ENCODE measurements at places on chromosomes 2 and 18.

DNA sequence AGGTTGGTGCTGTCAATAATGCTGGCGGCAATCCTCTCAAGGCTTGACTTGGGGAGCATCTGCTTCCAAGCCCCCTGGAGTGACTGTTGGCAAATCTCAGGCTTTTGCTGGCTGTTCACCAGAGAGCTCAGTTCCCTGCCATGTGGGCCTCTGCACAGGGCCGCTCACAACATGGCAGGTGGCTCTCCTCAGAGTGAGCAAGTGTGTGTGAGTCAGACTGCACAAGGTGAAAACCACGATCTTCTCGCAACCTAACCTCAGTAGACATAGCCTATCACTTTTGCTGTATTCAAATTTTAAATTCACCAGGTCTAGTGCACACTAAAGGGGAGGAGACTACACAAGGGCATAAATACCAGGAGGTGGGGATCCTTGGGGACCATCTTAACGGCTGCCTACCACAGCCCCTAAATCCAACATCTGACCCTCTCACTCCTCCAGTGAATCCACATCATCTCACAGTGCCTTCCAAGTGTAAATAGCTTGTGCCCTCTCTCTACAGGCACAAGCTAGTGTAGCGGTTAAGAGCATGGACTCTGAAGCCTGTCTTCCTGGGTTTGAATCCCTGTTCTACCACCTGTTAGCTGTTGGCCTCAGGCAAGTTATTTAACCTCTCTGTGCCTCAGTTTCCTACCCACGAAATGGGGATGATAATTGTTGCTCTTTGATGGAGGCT, 187.7 kb upstream of the CXCR4 start:
- peak; percentile 8 for DNase-seq

- peak; percentile 25 for DNase-seq
Measured at GRCh38 chr2:231780123-231780908, 766 bp downstream of the PDE6D start.

DNA sequence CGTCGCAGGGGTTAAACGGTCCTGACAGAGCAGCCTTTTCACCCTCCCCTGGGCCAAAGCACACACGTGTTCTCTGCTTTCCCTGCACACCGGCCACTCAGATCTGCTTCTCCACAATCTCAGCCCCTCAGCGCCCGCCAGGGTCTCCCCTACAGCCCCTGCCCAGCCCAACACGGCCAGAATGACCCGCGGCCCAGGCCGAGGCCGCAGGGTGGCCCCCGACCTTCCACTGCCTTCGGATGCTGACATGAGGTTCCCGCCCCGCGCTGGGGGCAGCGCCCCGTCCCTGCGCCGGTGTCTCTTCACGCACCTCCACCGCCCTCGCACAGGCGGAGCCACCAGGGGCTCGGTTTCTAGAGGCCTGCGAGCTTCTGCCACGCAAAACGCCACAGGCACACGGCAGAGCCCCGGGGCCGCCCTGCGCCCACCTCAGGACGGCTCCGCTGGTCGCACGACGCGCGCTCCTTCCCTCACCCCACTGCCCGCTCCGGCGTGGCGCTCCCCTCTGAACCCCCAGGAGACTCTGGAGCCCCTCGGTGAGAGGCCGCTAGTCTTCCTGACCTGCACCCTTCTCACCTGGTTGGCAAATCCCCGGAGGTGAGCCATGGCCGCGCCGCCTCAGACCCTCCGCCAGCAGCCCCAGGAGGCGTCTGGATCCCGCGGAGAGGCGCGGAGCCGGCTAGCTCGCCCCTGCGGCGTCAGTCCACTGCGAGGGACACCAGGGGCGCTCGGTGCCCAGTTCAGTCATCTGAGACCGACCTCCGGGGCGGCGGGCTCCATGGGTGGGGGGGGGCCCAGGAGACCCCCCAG, 749 bp downstream of the STK25 start:
- DNase-seq = peak; percentile 49

DNA sequence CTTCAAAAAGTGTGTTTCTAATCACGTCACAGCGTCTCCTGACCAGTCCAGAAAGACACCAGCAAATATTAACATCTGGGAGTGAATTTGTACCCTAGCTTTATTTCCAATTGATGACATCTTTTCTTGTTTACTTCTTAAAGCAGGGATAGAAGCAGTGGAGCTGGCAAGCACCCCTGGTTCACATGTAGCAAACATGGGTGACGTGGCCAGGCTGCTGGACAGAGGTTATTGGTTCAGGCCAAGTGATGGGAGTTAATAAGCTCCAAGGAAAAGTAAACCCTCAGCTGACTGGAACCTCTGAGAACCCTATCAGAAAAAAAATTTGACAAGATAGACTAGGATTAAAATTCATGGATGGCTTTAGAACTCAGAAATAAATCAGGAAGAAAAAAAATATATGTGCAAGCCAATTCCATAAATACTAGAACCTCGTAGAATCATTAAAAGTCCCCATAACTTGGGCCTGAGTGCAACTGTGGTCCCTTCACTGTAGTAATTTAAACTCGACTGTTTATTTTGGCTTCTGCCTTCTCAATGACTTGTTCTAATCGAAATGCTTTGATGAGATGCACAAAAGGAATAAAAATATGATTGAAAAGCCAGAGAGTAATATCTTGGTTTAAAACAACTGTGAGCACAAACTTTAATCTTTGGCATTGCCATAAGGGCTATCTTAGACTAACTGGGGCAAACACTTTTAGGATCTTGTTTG, 121.5 kb upstream of the CTAGE1 start:
- DNase-seq = no peak

- DNase-seq = no peak
Measured at GRCh38 chr2:240137596-240138253, 1.6 kb upstream of the COPS9 start.

DNA sequence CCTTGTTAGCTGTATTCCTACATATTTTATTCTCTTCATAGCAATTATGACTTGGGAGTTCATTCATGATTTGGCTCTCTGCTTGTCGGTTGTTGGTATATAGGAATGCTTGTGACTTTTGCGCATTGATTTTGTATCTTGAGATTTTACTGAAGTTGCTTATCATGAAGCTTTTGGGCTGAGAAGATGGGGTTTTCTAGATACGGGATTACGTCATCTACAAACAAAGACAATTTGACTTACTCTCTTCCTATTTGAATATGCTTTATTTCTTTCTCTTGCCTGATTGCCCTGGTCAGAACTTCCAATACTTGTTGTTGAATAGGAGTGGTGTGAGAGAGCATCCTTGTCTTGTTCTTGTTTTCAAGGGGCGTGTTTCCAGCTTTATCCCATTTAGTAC, 569.8 kb upstream of the NRXN1 start:
- no peak for DNase-seq

GRCh38 chr2:9535177-9535576, 20.5 kb downstream of the ADAM17 start:
- DNase-seq = no peak

DNA sequence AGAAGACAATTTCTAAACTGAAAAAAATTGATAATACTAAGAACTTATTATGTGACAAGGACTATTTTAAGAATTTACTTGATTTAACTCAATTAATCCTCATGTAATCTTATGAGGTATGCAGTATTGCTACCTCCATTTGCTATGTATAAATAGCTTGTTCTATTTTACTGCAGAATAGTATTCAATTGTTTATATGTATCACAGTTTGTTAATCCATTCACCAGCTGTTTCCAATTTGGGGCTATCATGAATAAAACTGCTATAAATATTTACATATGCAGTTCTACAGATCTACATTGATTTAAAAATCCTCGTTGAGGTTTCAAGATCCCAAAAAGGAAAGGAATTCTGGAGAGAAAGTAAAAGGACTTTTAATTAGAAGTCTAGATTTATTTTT, 54.8 kb upstream of the DOCK10 start:
- no peak for DNase-seq

DNA sequence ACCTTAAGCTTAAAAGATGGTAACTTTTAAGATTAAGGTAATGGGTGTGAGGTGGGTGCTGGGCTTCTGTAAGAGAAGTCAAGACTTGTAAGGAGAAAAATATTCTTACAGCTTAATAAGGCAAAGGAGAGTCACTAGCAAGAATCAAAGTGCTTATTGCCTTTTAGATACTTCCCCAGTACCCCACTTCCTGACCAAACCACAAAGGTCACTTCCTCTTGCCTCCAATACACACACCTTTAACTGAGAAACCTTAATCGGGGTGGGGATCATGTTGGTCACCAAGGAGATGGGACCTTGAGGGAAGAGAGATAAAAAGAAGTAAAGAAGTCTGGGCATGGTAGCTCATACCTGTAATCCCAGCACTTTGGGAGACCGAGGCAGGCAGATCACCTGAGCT, 10.6 kb upstream of the ATG16L1 start:
- peak; percentile 55 for DNase-seq

DNA sequence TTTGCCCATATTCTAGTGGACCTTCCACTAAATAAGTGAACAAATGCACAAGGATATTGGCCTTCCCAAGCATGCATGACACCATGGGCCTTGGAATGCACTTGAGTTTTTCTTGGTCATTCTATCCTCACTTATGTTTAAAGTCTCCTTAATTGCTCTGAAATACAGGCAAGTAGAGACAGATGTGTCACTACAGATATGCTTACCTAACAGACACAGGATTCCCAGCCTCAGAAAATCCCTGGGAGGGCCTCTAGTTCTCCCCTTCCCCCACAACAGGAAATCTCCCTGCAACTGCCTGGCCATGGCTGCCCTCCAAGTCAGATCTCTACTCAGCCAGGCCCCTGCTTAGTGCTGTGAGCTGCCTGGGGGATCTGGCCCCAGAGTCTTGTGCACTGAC, 445.2 kb downstream of the IRS1 start:
- DNase-seq = no peak

GRCh38 chr2:231707625-231707926, 749 bp upstream of the PTMA start:
- peak; percentile 46 for DNase-seq

DNA sequence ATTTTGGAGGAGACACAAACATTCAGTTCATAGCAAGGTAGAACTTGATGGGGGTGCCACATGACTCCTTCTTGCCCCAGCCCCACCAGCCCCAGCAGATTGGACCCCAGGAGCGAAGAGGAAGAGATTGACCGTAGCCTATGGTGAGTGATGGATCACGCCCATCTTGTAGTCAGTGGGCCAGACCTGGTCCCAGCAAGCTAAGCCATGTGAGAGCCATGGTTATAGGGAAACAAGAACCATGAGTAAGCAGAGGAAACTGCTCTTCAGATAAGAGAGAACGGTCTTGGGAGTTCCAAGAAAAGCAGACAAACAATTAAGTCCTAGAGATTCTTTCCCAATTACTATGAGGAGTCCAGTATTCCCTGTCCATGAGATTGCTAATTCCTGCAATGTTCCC, 4.6 kb upstream of the TCF4 start:
- DNase-seq = no peak

DNA sequence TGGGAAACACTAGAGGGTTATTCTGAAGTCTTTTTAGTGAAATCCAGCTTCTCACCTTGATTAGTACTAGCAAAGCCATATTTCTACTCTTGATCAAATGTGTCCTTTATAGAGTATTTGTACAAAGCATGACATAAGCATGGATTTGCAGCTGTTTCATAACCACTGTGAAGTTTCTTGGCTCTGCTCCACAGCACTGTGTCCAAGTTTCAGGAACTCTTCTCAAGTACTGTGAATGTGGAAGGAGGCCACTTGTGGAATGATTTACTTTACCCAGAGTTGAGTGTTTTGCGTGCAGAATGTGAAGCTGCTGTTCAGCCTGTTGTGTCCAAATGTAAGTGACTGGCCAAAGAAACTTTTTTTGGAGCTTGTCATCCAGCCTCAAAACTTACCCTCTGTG, 16.2 kb upstream of the MAPRE2 start:
- DNase-seq = no peak

DNA sequence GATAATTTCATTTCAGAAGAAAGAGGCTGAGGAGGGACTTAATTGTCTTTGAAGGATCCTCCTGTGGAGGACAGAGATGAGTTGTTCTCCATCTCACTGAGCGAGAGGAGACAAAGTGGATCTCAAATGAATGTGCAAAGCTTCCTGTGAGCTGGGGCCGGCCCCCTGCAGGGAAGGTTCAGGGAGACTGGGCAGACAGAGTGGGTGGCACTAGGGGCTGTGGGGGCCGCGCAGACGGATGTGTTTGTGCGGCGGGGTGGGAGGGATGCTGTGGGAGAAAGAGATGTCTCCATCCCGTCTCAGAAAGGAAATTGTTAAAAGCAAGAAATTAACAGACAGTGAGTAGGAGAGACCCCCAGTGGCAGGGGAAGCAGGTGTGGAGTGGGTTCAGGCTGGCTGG, 29.1 kb downstream of the KLHL29 start:
- no peak for DNase-seq

DNA sequence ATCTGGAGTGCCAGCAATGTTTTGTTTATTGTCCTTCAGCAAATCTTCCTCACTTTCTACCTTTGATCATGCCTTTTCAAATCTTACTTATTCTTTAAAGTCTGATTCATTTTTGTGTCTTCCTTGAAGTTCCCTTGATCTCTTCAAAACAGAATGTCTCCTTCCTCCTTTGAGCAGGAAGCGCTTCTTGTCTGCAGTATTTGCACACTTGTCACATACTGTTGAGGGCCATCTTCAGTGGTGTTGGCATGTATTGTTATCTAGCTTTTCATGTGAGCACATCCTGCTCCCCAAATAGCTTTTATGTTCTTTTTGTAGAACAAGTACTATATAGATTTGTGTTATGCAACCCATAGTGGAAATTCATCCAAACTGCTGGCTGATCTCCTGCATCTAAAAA, 5.9 kb upstream of the CERS6 start:
- DNase-seq = no peak

- no peak for DNase-seq
Measured at GRCh38 chr2:109065391-109065734, 63.6 kb upstream of the SH3RF3 start.

DNA sequence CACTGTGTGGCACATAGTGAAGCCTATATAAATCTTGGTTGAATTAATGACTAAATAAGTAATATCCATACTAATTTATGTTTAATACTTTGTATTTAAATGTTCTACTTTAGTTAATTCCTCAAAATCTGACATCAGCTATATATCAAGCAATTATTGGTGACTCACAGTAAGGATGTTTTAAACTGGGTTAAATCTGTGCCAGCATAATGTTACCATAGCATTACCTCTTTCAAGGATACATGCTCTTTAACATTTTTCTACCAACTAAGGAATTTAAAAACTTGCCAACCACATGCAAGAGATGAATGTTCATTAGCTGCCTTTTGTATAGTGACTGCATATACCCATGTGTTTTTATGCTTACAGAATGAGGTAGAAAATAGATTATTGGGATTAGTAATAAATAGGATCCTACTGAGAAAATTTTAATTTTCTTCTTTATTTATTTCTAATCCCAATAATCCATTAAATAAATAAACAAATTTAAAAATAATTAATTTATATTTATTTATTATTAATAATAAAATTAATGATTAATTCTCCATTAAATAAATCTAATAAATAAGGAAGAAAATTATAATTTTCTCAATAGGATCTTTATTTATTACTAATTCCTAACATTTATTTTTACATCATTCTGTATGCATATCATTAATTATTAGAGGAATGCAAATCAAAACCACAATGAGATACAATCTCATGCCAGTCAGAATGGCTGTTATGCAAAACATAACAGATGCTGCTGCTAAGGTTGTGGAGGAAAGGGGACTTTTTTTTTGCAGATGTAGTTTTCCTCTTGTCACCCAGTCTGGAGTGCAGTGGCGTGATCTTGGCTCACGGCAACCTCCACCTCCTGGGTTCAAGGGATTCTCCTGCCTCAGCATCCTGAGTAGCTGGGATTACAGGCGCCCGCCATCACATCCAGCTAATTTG, 410.7 kb upstream of the DSEL start:
- DNase-seq = no peak

Measured in SW480 (cell line).